ENCODE measurements at places on chromosomes 12 and 14. TPM values are rescaled to one million over a fixed set of nuclear protein-coding genes. Genes with fewer than 3 reads are reported as not detected.

Gene ASPG
- not detected for polyA plus RNA-seq

Gene CABP1
- not detected for polyA plus RNA-seq

Gene HELB
- 2.0 TPM for polyA plus RNA-seq

GRCh38 chr14:96416292-96416691 lies 24.4 kb downstream of the AK7 start:
- H3K36me3 ChIP-seq = no peaks in the 10 kb centered on the region
- H3K27ac ChIP-seq = no peak overlapping the region
- no peaks in the 10 kb centered on the region for H3K27me3 ChIP-seq
- H3K4me1 ChIP-seq = no peaks in the 10 kb centered on the region

- H3K4me1 ChIP-seq = no peaks in the 10 kb centered on the region
- H3K27me3 ChIP-seq = no peaks in the 10 kb centered on the region
- no peak overlapping the region for H3K27ac ChIP-seq
- H3K4me3 ChIP-seq = no peak overlapping the region
- peaks cover 58% of the 10 kb centered on the region for H3K36me3 ChIP-seq
These were observed 26.6 kb downstream of the NRDE2 start for GRCh38 chr14:90305176-90305601.

DNA sequence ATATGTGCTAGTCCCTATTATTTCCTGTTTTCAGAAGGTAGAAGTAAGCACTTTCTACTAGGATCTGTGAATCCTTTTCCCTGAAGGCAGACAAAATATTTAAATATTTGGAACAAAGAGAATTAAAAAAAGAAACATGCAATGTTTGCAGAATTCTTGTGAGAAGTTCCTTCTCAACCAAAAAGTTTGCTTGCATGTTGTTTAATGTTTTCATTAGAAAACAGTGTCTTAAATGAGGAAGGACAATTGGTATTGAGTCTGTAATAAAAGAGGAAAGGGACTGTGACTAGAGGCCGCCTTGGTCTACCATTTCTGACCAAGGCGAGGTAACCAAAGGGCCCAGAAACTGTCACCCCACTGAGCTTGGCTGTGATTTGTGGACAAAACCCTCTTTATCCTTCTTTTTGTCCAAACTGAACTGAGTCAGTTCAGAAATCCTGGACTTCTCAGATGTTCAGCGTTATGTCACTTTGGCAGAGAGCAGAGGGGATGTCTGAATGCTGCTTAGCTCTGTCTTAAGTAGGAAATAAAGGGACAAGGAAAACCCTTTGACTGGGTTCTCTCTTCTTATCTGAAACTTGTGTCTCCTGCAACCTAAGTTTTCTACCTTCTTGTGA lies 129.8 kb upstream of the CPM start:
- DNase-seq = no peak
- H3K36me3 ChIP-seq = no peaks in the 10 kb centered on the region
- H3K4me1 ChIP-seq = no peaks in the 10 kb centered on the region
- no peak overlapping the region for H3K4me3 ChIP-seq

- no peaks in the 10 kb centered on the region for H3K27me3 ChIP-seq
- no peak for DNase-seq
- no peaks in the 10 kb centered on the region for H3K36me3 ChIP-seq
- H3K27ac ChIP-seq = no peak overlapping the region
- H3K4me1 ChIP-seq = no peaks in the 10 kb centered on the region
These were observed 151.1 kb upstream of the HMGA2 start for GRCh38 chr12:65673156-65673690.

DNA sequence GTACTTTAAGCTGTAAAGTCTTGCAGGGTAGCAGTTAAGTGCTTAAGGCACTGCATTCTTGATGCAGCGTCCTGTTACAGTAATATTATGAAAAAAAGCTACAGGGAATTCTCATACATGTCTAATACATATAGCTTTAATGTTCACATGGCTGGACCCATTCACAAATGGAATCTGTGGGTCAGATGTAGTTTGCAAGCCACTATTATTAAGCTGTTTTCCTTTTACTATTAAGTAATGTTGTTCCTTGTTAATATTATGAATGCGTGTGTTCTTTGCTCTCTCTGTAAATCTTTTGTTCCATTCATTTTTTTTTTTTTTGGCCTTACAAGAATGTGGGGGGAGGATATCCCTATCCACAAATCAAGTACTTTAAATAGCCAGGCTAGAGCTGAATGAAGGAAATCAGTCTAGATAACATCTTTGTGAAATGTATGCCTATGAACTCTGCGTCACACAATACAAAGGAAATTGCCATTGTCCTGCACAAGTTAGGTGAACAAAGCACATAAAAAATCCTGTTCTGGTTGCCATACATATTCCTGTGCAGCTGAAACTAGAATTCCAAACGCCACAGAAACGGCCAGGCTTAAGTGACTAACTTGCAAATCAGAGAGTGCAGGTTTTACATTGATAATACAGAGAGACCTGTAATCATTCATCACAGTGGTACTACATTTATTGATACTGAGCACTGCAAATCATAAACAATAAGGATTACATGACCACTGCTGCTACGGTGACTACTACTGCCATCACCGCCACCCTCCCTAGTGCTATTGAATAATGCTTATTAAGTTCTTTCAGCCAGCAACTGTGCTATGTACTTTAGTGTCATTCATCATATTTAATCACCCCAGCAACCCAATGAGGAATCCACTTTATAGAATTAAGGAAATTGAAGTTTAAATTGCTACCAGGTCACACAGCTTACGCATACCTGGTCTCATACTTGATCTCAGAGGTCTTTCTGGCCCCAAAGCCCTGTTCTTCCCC lies 111.9 kb downstream of the HMGA2 start:
- DNase-seq = no peak
- H3K4me1 ChIP-seq = no peaks in the 10 kb centered on the region
- H3K36me3 ChIP-seq = no peaks in the 10 kb centered on the region
- no peak overlapping the region for H3K27ac ChIP-seq
- no peak overlapping the region for H3K4me3 ChIP-seq
- H3K27me3 ChIP-seq = no peaks in the 10 kb centered on the region

Measured in K562 (cell line).